ENCODE measurements at places on chromosomes 3 and 15.
A peak's percentile ranks its signal among the peaks of the same experiment; 100 is the strongest.

GRCh38 chr3:71816767-71817156 is 31.8 kb upstream of the PROK2 start:
- no peak for DNase-seq

- DNase-seq = no peak
Measured at GRCh38 chr3:189363590-189364255, 192.0 kb downstream of the TPRG1 start.

DNA sequence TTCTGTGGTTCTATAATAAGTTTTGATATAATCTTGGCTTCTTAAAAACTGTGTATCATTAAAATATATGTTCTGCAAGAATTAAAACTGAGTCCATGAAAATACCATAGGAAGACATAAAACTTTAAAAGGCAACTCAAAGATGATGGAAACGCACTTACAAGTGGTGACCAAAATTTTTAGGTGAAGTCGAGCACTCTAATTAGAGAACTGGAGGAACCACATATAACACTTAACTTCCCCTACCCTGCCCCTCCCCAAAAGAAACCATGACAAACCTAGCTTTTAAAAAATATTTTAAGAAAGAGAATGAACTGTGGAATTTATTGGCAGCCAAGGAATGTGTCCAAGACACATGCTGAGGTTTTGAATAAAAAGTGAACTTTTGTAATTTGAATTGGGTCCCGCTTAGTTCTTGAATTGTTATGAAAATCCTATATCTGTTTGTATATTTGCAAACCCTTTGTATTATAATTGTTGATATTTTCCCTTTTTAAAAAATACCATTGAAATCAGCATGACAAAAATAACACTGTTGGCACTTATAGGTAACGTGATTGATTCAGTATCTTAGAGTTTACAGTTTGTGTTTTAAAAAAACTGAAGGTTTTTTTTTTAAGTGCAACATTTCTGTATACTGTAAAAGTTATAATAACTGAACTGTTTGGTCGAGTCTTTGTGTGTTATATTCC is 7.7 kb downstream of the NR2F2 start:
- DNase-seq = no peak

DNA sequence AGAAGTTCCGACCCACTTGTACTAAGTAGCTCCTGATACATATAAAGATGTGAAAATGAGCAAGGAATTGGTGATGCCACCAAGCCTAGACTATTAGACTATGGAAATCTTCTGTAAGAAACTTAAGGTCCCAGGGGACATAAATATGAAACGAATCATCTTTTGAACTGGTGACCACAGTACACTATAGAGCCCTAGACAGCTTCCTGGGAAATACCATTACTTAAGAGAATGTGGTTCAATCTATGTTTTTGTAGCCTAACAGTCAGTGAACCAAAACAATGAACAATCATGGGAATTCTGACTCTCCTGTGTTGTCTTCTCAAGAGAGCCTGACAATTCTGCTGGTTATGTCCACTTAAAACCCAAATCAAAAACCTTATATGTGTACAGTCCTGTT is 191.6 kb downstream of the GREM1 start:
- DNase-seq = no peak

DNA sequence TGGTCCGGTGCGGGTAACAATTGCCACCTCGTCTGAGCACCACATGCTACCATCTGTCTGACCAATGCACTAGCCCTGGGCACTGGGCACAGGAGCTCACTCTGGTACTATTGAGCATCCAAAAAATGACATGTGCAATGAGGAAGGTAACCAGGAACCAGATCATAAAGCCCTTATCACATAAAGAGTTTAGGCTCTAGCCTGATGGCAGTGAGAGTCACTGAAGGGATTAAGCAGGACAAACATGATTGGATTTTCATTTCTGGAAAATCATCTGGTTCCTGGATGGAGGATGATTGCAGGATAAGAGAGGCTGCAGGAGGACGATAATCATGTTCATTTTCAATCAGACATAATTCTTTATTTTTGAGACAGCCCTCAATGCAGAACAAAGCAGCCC is 12.4 kb downstream of the NDUFB4 start:
- DNase-seq = no peak

GRCh38 chr3:102295756-102296155 is 139.1 kb upstream of the ZPLD1 start:
- no peak for DNase-seq

DNA sequence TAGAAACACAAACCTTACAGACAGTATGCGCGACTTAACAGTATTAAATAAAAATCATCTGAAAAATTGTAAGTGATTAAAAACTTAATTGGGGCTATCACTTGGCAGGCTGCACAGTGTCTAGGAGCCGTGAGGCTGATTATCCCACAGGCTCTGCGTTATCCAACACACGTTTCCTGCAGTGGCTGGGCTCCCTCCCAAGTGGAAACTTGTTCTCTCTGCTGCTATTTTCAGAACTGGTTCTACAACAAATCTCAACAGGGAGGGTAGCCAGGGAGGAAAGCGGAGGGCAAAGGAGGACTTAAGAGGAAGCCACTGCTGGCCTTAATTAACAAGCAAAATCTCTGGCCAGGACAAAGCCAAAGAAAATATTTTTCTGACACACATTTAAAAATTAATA is 555.2 kb downstream of the MAGI1 start:
- DNase-seq = peak; percentile 18

- DNase-seq = no peak
Measured at GRCh38 chr3:25692341-25692740, 27.6 kb upstream of the TOP2B start.

GRCh38 chr3:89186456-89186855 is 79.0 kb downstream of the EPHA3 start:
- no peak for DNase-seq

DNA sequence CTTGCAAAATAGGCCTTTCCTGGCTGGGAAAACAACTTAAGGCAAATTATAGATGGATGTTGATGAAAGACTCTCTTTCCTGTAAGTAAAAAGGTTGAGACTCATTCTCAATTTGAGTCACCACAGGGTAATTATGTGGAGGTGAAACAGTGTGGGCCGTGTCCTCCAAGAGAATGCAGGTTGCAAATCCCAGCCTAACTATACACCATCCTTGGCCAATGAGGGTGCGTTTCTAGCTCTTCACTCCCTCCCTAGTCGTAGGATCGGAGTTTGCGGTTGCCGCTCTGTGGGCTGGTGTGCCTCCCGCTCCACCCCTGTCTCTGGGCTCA is 259.9 kb downstream of the PLCL2 start:
- DNase-seq = no peak

GRCh38 chr3:39339086-39339485 is 9.6 kb downstream of the CCR8 start:
- peak; percentile 41 for DNase-seq

DNA sequence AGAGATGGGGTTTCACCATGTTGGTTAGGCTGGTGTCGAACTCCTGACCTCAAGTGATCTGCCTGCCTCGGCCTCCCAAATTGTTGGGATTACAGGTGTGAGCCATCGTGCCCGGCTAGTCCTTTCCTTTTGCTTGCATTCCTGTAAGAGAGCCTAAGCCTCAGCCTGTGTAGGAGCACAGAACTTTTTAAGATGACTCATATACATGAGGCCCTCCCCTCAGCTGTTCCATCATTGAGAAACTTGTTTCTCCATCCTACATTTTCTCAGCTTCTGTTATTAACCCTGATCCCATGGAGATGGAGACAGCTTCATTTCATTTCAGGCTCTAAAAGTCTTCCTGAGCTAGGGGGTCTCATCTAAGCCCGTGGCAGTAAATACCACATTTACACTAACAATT is 123.3 kb downstream of the PLOD2 start:
- DNase-seq = no peak

DNA sequence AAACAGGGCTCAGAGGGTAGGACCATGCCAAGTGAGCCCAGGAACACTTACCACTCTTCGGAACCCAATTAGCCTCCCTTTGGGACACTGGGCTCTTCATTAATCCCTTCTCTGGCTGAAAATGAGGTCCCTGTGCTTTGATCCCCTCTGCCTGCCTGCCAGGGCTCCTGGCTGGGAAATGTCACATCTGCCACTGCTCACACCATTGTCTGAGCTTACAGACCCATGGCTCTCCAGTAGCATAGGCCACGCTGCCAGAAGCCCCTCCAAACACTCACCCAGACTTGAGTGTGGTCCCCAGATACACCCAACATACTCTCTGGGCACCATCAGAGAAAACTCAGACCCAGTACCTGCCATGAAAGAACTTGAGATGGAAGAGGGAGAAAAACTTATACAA is 287.3 kb downstream of the XXYLT1 start:
- DNase-seq = no peak

DNA sequence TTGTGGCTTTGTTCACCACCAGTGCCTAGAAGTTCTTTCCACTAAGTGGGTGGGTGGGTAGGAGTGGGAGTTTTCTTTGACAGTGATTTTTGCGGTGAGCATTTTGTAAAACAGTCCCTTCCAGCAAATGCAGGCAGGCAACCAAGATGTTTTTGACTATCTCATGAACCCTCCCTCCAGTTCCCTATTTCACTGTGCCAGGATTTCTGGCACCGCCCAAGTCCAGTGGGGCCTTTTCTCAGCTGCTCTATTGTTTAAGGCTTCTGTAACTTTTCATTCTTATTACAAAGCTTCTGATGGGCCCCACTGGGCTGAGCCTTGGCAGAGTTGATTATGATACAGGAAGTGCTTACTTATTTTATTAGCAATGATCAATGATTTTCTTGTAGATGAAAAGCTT is 236.0 kb downstream of the EDEM1 start:
- DNase-seq = no peak

GRCh38 chr3:197516517-197516889 is 39.3 kb downstream of the BDH1 start:
- no peak for DNase-seq

DNA sequence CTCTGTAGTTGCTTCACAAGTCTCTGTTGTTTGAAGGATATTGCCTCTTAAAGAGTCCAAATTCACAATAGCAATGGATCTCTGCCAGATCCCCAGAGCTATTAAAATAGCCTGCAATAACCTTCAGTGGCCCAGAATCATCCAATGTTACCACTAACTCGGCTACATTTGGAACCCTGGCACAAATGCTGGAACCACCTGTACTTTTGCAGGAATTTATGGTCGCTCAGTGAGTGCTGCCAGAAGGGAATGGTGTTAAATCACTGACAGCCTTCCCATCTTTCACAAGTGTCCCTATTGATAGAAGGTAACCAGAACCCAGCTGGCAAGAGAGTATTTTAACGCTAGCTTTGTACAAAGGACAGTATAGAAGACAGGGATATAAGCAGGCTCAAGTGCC is 298.8 kb upstream of the PLSCR5 start:
- DNase-seq = no peak

DNA sequence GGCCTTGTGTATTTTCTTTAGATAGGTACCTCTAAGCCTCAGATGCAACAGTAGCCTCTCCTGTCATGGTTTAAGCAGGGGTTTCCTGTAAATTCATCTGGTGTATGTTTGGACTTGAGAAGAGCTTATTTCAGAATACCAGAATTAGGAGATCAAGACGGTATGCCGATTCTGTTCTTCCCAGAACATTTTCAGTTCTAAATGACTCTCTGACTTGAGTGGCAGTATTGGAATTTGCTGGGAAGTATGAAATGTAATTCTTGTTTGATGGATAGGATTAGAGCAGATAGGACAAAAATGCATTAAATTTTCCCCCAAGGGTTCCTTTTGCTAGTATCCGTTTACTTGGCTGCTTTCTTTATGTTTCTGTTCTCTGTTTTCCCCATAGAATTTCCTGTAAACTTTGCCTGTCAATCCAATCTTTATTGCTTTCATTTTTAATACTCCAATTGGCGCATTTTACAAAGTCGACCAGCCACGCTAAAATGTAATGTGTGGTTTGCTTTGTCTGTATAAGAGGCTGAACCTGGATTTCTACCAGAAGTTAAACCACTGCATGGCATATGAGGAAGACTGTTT is 612.2 kb downstream of the RBMS3 start:
- no peak for DNase-seq

DNA sequence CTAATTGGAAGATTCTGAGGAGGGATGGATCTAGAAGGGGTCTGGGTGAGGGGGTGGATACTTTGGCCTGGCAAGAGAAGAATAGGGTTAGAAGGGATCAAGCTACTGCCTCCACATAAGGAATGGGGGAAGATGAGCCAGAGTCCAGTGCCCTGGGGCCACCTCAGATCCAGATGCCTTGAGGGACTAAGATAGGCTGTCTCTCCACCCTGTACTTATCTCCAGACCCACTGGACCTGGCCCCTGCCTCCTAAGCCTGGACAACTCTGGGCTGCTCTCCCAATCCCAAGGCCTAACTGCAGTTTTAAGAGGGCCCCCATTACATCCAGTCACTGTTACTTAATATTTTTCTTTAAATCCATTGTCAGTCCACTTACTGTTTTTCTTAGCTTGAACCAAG is 2.0 kb downstream of the DVL3 start:
- DNase-seq = no peak

DNA sequence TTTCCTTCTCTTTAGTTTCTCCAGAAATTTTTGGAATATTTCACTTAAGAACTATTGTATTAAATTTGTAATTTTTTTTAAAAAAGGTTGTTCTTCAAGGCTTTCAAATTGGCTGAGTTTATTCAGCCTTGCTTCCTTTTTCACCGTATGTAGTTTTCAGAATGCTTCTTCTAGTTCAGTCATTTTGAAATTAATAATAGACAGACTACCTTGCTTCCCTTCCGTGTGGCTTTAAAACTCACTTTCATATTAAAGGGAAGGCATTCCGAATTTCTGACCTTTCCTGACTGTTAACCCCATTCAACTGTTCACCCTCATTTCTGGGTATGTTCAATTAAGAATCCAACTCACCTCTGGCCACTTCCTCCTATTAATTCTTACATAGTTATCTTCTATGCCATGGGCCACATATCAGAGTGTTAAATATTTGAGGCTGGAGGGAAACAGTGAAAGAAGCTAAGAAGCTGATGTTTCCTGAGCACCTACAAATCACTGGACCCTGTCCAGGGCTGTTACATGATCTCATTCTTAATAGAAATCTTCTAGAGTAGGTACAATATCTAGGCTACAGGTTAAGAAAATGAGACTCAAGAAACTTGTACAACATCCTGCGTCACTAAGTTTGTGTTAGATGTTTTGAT is 237.5 kb downstream of the P3H2 start:
- DNase-seq = no peak

DNA sequence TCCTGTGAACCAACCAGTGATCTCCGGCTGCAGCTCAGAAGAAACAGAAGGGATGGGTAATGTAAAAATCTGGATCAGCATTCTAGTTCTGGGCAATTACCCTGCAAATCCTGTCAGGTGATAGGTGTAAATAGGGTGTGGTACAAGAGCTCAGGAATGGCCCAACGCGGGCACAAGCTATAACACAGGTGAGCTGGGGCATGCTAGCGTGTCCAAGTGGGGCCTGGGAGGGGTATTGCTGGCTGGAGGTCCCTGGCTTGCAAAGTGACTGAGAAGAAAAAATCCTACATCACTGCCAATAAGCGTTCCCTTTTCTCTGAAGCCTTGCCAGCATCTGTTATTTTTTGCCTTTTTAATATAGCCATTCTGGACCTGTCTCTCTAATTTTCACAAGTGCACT is 9.7 kb upstream of the CHST2 start:
- DNase-seq = no peak

All from NCI-H2029 (cell line).